ENCODE measurements at places on chromosomes 3 and 15.

DNA sequence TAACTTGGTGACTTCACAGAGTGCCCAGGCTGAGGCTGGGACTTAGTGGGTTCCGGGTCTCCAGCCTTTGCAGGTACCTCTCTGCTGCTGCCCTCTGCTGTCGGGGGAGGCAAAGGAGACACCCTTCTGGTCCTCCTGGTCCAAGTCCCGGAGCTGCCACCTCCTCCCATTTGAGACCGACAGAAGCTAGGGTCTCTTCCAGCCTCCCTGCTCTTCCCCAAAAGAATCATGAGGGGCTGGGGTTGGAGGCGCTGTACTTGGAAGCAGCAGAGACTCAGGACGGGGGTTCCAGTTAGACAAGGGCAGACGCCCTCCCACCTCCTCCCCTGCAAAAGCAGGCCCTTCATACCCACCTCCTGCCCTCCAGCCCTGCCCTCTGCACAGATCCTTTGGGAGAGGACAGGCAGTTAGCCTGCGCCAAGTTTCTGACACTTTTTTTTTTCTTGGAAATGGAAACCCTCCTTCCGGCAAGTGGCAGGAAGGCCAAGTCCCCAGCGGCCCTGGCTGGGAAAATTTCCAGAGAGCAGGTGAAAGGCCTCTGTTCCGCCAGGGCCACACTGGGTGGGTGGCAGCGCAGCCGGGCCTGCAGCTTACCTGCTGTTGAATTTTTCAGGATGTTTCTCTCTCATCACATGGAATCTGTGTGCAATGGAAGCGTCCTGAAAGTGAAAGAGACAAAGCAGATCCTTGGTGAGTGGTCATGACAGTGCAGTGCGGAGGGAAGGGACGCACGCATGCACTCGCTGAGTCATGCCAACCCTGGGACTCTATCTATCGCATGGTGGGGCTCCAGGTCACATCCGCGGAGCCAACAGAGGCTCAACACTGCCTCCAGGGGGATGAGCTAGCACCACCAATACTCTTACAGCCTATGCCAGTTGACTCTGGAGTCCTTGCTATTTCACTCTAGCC, 119.9 kb downstream of the DGKG start:
- peak; percentile 39 for DNase-seq

DNA sequence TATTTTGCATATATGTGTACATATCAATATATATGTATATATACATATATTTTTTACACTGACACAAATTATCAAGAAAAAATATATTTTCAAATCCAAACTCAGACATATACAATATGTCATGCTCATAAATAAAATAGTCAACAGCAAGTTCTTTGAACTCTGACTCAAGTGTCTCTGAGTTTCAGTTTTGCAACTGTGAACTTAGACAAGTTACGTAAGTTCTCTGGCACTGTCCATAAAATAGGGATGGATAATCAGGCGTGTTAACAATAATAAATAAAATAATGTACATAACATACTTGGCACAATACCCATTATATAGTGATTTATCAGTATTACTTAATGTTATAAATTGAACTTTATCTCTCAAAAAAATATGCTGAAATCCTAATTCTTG, 12.1 kb upstream of the XRN1 start:
- no peak for DNase-seq

DNA sequence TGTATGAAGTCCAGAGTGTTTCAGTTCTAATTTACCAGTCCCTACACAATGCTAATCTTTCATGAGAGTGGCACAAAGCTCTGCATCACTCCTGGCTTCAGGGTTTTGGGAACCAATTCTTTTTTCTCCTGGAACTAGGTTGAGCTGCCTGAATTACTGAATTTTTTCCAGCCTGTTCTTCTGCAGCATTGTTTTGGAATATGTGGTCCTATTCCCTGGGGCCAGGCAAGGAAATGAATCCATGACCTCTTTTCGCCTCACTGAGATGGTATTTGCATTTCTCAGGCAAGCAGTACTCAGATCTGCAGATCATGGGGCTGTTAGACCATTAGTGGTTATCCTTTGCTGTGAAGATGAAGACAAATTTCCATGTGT, 25.6 kb upstream of the GPR171 start:
- no peak for DNase-seq

DNA sequence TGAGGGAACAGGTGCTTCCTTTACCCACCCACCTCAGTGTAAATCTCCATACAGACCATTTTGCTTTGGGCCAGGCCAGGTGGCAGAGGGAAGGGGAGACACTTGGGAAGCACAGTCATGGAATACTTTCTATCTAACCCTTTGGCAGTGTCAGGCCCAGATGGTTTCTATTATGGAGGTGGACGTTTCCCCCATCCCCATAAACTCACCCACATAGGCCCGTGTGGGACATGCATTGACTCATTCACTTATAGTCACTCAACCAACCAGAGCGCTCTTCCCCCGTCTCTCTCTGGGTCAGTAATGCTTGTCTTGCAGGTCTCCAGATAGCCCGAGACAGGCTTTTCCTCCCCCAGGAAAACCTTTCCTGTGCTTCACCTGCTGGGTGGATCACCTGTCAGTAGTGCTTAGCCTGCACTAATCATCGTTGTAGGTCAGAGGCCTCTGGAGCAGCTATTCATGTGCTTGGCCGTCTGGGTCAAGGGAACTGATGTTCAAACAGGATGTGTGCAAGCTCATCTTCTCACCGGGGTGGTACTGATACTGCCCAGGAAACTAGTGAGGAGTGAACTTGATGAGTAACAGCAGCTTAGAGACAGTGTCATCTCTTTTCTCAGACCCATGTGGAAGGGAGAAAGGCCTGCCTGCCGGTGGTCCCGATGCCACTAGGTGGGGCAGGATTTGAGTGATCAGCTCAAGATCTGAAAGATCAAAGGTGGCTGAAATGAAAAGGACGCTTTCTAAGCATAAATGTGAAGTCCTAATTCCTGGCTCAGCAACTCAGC, 67.1 kb downstream of the CEMIP start:
- DNase-seq = no peak

DNA sequence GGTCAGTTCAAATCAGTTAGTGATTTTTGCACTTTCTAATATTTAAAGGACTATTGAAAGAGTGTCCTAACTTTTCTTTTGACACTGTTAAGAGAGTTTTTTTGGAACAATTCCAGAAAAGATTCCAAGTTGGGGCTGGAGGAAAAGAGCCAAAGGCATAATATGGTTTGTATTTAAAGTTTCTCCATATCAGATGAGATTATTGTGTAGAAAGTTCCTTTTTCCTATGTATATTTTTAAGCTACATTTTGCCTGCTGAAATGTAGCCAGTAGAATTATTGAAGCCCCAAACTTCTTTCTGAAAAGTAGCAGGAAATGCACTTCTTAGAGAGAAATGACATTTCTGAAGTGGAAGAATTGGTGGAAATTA, 136.5 kb upstream of the TSC22D2 start:
- DNase-seq = no peak

DNA sequence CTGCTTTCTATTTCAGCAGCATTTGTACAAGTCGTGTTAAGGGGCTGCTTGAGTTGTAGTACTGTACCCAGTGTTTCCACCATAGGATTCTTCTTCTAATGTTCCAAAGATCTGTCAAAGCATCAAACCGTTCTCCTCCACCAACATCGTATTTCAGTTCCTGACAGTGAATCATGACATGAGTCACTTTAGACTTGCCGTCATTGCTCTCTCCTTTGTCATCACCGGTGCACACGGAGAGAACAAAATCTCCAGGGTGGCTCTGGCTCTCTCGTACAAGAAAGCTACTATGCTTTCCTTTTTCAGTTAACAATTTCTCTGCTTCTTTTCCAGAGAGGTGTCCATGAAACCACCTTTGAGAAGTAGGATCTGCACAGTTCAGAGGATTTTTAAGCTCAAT, 270.9 kb upstream of the CCDC54 start:
- DNase-seq = no peak

- no peak for DNase-seq
Observed at GRCh38 chr15:67433495-67434099, 87.3 kb upstream of the C15orf61 start.

DNA sequence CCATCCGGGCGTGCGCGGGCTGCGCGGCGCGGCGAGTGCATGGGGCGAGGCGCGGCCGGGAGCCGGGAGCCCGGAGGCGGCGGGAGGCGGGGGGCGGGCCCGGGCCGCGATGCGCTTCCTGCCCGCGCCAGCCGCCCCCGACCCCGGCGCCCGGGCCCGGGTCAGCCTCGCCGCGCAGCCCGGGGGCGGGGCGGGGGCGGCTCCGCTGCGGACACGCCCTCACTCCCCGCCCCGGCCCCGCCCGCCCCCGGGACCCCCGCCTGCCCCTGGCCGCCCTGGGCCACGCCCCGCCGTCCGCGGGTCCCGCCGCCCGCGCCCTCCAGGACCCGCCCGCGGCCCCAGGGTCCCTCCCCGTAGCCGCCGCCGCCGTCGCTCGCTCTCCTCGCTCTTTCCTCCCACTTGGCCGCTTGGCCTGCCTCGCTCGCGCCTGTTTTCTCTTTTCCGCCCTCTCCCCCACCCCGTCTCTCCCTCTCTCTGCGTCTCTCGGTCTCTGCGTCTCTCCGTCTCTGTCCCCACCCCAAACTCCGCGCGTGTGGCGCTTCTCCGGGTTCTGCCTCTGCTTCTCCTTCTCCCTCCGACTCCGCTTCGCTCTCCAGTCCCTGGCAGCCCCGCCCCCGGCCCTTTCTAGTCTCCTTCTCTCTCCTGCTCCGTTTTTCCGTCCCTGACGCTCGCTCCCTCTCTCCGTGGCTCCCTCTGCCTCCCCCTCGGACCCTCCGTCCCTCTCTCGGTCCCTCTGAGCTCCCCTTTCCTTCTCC, at the start of gene PLXND1:
Gene PLXND1 (minus strand): TSS at position 41 of the 755 bp plus-strand sequence. CDS start 37 bp downstream, at position 4.
- no peak for DNase-seq

DNA sequence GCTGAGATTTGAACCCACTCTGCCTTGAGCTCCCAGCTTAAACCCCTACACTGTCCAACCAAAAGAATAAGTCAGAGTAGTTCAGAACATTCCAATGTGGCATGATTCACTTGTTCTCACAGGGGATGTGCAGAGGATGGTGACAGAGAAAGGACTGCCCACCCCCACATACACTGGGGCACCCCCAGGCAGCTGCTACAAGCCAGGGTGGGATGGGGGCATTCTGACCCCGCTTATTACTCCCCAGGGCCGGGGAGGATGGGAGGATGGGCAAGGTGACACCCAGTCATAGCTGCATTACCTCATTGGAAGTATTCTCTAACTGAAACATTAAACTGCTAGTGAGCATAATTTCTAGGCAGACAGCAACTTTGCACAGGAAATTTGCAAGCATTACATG, 126.0 kb upstream of the PRR20G start:
- DNase-seq = peak; percentile 33

DNA sequence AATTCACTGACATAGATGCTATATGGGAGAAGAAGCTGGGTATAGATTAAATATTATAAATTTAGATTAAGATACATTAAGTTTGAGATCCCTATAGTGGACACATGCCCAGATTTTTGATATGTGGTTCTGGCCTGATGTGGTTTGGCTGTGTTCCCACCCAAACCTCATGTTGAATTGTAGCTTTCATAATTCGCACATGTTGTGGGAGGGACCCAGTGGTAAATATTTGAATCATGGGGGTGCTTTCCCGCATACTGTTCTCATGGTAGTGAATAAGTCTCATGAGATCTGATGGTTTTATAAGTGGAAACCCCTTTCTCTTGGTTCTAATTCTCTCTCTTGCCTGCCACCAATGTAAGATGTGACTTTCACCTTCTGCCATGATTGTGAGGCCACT, 189.4 kb upstream of the CD96 start:
- DNase-seq = no peak

DNA sequence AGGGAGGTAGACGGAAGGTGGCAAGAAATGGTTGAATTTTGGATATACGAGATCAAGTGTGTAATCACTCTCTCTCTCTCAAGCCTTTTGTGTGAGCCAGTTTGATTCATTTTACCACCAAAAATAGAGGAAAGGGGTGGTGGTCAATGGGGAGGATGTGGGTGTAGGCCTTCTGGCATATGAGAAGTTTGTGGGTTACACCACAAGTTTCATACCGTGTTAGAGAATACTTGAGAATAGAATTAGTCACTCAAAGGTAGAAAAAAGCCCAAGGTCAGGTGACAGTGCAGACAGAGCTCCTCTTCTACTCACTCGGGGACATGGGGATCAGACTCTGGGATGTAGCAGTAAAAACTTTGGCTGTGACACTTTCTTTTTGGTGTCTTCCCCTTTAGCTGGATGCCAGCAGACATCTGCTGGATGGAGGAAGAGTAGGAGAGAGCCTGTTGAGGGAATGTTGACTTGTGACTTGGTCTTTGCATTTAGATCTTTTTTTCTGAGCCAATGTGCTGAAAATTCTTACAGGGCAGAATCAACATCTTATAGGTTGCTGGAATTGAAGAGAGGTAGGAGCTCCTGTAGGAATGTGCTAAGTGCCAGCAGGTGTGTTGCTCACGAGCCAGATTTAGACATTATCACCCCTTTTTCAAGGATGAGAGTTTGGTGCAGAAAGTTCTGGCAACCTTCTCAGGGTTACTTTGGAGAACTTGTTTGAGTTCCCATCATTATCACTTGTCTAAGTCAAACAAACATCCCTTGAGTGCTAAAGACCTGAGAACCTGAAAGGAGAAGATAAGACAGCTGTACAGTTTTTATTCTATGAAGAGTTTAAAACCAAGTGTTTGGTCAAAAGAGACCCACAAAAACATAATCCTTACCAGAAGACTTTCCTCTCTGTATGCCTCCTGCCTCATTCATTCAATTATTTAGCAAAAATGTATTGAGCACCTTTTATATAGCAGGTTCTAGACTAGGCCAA, 43.9 kb upstream of the RYK start:
- DNase-seq = no peak

DNA sequence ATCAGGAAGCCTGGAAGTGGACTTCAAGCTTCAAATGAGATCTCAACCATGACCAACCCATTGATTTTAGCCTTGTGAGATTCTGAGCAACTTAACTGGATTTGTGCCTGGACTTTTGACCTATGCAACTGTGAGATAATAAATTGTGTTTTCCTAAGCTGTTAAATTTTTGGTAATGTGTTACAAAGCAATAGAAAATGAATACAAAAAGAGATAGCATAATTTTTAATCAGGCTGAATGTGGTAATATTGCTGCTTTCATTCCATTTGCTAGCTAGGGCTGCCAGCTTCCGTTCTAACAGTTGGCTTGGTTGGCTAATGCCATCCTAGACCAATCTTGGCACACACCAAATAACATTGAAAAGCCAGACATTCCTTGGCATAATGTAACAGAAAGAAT, 12.2 kb downstream of the PROS1 start:
- no peak for DNase-seq

DNA sequence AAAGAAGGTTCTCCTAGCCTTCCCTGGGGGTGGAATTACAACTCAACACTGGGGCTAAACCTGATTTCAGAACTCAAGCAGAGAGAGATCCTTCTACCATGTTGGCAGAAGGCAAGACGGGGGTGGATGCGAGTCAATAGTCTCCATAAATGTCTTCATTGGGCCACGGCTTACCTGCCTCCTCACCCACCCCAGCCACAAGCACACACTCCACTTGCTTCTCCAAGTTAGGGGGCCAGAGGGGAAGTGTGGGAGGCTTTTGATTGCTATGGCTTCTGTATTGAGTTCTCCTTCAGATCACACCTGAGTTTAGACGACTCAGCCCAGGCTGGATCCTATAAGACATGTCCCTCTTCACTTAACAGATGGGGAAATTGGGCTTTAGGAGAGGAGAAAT, 178.9 kb downstream of the UACA start:
- DNase-seq = peak; percentile 2

- DNase-seq = peak; percentile 78
Observed at GRCh38 chr3:38834110-38834509, 18.1 kb upstream of the SCN10A start.
